ENCODE measurements at places on chromosomes 7 and 10. TPM values are rescaled to one million over a fixed set of nuclear protein-coding genes. Genes with fewer than 3 reads are reported as not detected.

The ADK gene
- 18.4 TPM for total RNA-seq

The RBP3 gene
- total RNA-seq: not detected

The RAMP3 gene
- total RNA-seq: 6.6 TPM

The C7orf33 gene
- total RNA-seq: not detected

The PILRA gene
- 7.4 TPM for total RNA-seq

The JCAD gene
- total RNA-seq: 18.3 TPM

The SEC61G gene
- 165 TPM for total RNA-seq

The UCN3 gene
- total RNA-seq: not detected

The PDK4 gene
- total RNA-seq: 56.9 TPM

- no peak for DNase-seq
These were observed 21.3 kb downstream of the CYP2W1 start for GRCh38 chr7:1004018-1004852.

DNA sequence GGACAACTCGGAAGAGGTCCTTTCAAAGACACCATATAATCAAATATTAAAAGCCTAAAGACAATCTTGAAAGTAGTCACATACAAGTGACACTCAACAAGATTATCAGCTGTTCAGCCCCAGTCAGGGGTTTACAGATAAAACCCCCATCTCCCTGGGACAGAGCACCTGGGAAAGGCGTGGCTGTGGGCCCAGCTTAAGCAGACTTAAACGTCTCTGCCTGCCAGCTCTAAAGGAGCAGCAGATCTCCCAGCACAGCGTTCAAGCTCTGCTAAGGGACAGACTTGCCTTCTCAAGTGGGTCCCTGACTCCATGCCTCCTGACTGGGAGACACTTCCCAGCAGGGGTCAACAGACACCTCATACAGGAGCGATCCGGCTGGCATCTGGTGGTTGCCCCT is 18.0 kb downstream of the CDCA7L start:
- DNase-seq: no peak

DNA sequence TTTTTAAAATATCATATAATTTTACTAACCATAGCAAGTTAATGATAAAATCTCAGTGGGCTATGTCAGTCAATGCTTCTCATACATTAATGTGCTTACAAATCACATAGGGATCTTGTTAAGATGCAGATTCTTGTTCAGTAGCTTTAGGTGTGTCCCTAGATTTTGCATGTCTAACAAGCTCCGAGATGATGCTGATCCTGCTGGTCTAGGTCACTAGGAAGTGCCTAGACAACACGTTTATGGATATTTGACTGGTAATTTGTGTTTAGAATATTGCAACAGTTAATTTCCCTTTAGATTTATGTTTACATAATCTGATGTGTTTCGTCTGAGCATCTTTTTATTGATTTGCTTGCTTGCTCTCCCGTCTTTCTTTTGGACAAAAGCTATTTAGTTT is 12.7 kb downstream of the AHR start:
- no peak for DNase-seq

- no peak for DNase-seq
These were observed 76.4 kb downstream of the MAP3K8 start for GRCh38 chr10:30510184-30510931.

- no peak for DNase-seq
These were observed 48.0 kb downstream of the SEC23IP start for GRCh38 chr10:119940487-119940886.

DNA sequence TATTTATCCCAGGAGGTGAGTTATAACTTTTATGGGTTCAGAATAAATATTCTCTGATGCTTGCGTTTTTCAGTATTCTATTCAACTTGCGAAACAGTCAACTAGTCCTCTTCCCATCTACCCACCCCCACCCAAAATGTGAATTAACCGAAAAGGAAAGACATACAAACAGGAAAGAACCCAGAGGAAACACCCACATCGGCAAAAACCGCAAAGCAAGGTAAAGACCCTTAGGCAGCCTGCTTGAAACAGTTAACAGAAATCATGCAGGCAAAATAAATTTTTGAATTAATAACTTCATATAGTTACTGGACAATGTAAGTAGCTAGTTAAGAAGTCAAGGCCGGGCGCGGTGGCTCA is 5.4 kb downstream of the ZC3HAV1 start:
- no peak for DNase-seq

- no peak for DNase-seq
These were observed 11.4 kb upstream of the ZKSCAN1 start for GRCh38 chr7:100003711-100004661.

DNA sequence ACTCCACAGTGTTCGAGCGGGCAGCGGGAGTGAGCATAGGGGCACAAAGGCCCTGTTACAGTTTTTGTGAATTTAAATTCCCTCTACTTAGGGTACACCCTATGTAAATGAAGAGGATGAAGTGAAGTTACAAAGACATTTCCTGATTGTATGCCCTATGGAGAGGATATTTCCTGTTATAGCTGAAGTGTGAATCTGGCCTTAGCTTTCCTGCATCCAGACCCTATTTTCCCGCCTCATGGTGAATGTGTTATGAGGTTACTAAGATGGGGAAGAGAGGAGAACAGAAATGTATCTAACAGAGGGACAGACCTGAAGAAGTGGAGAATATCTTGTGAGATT is 37.8 kb upstream of the COMMD3 start:
- DNase-seq: no peak

DNA sequence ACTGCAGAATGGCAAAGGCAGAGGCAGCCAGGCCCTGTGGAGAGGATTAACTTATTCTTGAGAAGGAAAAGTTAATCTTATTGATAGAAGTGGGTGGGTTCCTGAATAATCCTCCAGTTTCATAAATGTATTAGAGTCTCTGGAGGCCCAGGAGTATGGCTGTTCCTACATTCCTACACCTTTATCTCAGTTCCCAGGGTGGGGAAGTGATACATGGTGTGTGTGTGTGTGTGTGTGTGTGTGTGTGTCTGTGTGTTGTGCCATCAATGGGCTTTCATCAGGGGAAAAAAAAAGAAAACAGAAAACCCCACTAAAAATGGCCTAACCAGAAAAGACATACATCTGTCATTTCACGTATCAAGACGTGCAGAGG is 22.0 kb upstream of the GSDME start:
- no peak for DNase-seq

DNA sequence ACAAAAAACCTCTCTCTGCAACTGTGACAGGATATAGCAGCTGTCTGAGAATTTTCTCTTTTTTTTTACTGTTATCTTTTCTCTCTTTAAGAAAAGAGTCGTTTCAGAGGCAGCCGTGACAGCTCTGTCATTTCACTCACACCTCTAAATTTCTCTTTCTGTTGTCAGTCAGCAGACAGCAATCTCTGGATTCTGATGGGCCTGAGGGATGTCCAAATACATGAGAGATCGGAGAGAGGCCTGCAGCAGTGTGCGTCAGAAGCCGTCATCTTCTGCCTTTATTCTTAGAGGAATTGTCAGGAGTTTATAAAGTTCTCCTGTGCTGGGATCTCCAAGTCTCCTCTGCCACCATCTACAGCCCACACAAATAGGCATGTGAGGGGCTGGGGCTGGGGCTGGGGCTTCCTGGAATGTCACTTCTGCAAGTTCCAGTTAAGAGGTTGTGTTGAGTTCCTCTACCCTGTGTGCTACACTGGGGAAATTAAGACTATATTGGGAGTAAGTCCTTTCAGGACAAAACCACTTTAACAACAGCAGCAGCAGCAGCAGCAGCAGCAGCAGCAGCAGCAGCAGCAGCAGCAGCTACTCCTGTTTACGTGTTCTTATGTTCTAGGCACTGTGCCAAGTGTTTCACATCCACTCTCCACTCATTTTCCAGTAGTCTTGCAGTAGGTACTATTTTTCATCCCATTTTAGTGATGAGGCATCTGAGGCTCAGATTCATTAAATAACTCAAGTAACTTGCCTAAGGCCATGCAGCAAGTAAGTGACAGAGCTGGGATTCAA is 541.3 kb downstream of the LRMDA start:
- DNase-seq: peak; percentile 61

GRCh38 chr7:2820508-2820934 is 23.6 kb downstream of the GNA12 start:
- peak; percentile 89 for DNase-seq

DNA sequence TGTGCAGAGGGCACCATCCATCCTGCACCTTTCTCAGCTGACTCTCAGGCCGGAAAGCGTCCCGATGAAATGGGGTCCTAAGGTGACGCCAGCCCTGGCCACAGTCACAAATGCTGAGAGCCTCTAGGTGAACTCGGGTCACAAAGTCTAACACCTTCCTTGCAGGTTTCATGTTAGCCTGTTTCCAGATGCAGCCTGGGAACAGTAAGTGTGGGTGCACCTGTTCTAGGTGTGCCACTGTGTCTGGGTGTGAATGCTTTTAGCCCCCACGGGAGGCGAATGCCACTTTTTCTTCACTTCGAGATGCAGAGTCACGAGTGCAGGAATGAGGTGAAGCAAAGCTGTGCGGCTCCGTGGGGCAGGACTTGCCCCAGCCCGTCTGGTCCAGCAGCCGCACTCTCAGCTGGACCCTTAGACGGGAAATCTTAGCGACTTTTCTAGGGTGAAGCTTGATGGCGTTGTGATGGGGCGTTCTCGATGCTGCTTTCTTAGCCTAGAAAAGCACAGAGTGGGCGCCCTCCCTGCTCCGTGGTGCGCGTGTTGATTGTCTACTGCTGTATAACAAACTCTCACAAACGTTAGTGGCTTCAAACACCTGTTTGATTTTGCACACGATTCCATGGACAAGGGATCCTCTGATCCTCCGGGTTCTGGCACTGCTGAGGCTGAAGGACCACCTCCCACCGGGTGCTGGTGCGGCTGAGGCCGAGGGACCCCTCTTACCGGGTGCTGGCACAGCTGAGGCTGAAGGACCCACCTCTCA is 13.6 kb upstream of the VIPR2 start:
- no peak for DNase-seq

DNA sequence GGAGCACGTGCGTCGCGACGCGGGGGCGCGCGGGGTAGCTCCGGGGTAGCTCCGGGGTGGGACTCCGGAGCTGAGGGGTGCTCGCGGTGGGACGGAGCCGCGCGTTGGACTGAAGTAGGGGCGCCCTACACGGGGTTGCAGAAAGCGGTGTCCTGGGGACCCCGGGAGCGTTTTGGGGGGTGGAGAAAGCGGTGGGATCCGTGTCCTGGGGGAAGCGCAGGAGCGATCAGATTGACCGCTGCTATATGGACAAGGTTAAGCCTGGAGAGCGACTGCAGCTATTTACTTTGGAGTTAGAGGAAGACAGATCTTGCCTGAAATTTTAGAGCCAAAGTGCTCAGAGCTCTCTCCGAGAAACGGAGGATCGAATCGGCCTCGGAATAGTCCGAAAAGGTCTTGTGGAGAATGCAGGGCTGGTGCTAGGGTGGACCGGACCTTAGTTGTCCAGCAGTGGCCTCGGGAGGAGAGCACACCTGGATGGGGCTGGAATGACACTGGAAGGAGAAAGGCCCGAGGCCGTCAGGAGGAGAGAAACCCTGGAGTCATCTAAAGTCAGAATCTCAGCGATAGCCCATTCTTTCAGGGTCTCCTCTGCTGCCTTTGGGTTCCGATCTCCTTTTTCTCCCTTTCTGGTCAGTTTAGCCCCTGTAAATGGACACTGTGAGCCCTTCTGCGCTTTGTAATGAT is 564 bp downstream of the PDSS1 start:
- DNase-seq: no peak

DNA sequence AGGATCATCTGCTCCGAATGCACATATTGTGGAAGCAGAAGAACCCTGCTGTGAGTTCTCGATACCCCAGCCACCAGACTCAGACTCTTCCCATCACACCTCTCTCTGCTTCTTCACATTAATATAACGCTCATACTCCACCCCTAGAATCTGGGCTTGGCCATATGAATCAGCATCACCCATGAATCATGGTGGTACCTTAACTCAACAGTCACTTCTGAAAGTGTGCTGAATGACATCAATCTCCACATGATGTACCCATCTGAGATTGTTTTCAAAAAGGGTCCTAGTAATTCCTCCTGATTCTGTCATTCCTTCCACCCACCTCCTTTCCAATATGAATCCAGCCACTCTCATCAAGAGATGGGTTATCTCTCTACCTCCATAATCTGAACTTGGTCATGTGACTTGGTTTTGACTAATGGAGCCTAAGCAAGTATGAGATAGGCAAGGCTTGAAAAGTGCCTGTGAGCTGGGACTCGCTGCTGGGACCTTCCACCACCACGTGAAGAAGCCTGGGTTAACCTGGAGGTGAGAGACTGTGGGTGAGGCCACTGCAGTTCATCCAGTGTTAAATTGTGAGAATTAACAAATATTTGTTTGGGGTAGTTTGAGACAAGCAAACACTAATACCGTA is 15.4 kb downstream of the YWHAG start:
- no peak for DNase-seq

DNA sequence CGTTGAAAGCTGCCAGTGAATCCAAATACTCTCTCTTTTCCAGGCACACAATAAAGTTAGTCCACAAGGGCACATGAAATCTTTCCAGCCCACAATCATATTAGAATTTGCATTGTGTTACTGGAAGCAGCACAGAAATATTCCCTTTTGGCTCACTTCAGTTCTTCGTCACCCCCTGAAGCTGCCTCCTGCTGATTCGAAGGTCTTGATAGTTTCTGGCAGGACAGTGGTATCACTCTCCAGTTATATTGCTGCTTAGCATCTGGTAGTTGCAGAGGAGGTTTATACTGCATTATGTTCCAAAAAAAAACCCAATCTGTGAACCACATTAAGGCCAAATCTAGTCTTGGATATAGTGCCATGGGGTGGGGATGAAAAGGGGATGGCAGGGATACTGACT is 253.2 kb downstream of the BICC1 start:
- DNase-seq: no peak

- peak; percentile 75 for DNase-seq
These were observed 113.4 kb downstream of the PTPN20 start for GRCh38 chr10:47024399-47025252.

DNA sequence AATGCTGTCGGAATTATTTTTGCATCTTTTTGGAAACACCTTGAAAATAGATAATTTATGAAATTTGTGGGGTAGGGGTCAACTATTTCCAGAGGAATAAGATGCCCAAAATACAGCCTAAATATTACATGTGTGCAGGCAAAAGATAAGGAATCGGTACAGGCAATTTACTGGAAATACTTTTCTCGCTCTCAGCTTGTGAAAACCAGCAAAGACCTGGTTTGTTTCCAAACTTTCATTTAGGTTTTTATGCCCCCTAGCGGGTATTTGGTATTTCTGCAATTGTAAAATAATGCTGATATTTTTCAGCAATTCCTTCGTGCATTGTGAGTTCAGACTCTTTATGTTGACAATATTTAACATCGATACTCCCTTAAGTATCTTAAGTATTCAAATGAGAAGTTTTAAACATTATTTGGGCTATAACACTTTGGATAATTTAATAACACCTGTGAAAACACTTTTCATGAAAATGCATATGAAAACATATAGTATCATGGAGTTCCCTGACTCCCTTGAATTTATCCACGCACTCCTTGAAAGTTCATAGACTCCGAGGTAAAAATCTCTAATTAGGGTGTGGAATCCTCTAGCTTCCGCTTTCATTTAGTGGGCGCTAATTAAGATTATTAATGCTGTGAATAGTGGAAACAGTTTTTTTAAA is 132.4 kb downstream of the TSPAN12 start:
- no peak for DNase-seq
